ENCODE measurements at places on chromosomes 16 and 17.

DNA sequence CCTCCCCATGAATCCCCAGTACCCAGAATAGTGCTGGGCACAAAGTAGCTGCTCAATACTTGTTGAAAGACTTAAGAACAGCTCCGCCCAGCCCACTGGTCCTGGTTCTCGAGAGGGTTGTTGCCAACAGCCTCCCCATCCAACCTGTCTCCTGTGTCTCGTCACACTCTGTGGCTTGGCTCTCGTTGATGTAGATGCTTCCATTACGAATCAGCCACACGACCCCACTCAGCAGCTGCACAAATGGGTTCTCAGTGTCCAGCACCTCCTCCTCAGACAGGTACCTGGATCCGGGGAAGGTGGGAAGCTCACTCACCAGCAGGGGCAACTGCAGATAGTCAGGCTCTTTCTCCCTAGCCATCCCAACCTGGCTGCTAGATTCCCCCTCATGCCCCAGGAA is 2.1 kb downstream of the NAGPA start:
- no peaks in the 10 kb centered on the region for H3K36me3 ChIP-seq
- no peaks in the 10 kb centered on the region for H3K27me3 ChIP-seq
- peaks cover 17% of the 10 kb centered on the region for H3K4me1 ChIP-seq
- DNase-seq = no peak
- H3K4me3 ChIP-seq = no peak overlapping the region

GRCh38 chr17:74161503-74161875 is 42.0 kb upstream of the RPL38 start:
- H3K4me3 ChIP-seq = no peak overlapping the region
- no peak for DNase-seq
- H3K27ac ChIP-seq = no peak overlapping the region
- no peaks in the 10 kb centered on the region for H3K4me1 ChIP-seq
- no peaks in the 10 kb centered on the region for H3K36me3 ChIP-seq

DNA sequence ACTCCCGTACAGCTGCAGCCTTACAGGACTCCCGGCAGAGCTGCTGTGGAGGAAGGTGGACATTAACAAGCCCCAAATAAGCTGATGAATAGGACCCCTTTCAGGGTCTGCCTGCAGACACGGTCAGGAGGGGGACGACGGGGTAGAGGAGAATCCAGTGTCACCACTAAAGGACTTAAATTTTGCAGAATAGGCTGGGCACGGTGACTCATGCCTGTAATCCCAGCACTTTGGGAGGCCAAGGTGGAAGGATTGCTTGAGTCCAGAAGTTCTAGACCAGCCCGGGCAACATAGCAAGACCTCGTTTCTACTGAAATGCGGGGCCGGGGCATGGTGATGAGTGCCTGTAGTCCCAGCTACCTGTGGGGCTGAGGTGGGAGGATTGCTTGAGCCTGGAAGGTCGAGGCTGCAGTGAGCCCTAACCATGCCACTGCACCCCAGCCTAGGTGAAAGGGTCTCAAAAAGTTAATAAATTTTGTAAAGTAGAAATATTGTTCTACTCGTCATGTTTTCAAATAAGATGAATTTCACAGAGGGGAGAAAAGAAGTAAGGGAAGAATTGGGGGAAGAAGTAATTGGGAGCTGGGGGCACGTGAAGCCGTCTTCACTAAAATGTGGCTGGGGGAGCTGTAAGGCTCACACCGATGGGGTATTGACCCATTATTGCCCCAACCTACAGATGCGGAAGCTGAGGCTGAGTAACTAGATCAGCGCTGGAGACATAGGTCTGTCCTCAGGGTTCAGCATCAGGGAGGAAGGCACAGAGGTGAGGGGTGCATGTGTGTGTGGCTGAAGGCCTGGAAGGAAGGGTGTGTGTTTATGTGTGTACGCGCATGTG is 4.7 kb downstream of the LITAFD start:
- no peak overlapping the region for H3K4me3 ChIP-seq
- H3K36me3 ChIP-seq = peaks cover 10% of the 10 kb centered on the region
- DNase-seq = no peak
- peaks cover 8% of the 10 kb centered on the region for H3K27me3 ChIP-seq
- peaks cover 24% of the 10 kb centered on the region for H3K4me1 ChIP-seq

GRCh38 chr16:29791845-29792807 is 1.6 kb downstream of the KIF22 start:
- no peaks in the 10 kb centered on the region for H3K27me3 ChIP-seq
- no peak for DNase-seq
- H3K4me3 ChIP-seq = peak overlapping the region; percentile 96
- peak overlapping the region; percentile 96 for H3K27ac ChIP-seq

DNA sequence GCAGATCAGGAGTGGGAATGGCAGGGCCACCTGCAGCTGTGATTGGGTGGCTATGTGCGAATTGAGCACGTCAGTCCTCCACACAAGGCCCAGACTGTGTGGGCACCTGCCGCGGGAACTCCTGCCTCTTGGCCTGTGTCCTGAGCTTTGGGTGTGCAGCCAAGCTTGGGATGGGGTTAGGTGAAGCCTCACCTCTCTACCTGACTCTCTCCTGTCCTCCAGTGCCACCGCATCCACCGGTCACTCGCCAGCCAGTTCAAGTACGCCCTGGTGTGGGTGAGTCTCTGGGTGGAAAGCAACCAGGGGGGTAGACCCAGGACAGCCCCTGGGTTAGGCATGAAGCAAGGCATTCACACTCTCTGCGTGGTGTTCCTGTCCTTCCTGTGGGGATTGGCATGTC is 2.3 kb upstream of the MYO15A start:
- H3K27ac ChIP-seq = no peak overlapping the region
- H3K36me3 ChIP-seq = peaks cover 4% of the 10 kb centered on the region
- no peak overlapping the region for H3K4me3 ChIP-seq
- no peak for DNase-seq

Measured in activated CD8-positive, alpha-beta memory T cell treated with anti-CD3 and anti-CD28 coated beads, Interleukin-2, amount 10 ng/mL, durations not matched to agents 7 days and 5 days (primary cell).